ENCODE measurements at places on chromosomes 1 and 21. TPM values are rescaled to one million over a fixed set of nuclear protein-coding genes. Genes with fewer than 3 reads are reported as not detected.

CLCA1 gene
- total RNA-seq = not detected

DNA sequence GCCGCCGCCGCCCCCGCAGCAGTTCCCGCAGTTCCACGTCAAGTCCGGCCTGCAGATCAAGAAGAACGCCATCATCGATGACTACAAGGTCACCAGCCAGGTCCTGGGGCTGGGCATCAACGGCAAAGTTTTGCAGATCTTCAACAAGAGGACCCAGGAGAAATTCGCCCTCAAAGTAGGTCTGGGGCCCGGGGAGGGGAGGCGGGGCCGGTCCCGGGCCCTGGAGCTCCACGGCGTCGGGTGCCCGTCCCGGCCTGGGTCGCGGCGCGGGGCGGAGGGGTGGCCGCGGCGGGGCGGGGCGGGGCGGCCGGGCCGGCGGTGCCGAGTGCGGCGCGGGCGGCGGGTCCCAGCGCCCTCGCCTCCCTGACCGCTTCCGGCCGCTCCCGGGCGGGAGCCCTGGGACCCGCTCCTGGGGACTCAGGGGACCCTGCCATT lies 646 bp downstream of the MAPKAPK2 start:
- peak; percentile 22 for DNase-seq

GRCh38 chr1:50175719-50176639 lies 67.3 kb downstream of the ELAVL4 start:
- DNase-seq = no peak

DNA sequence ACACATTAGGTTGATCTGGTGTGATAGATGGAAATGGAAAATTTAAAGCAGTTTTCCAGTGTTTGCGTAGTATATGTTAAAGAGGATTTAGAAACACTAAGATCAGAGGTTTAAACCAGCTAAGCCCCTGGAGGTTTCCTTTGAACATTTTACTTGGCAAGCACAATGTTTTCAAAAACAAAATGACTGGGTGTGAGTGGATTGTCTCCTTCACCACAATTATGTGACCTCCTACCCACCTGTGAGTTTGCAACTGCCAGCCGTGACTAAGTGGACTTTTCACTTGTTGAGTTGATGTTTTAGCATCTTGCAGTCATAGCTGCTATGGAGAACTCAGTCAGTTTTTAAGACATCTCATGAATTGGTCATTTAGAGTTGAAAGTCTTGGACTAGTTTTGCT lies 4.7 kb downstream of the CCDC190 start:
- DNase-seq = no peak

DNA sequence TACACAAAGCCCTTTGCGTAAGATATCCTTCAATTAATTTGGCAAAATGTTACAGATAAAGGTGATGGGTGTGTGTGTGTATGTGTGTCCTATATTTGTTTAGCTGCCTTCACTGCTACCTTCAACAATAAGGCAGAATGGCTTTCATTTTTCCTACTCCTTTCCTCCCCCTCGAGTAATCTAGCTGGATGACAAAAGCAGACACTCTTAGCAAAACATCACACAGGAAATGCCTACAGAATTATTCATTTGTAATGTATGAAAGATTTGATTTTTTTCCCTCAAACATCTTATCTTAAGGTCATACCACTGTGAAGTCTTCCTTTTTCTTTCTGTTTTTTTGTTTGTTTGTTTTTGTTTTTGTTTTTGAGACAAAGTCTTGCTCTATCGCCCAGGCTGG lies 10.6 kb downstream of the PTPN22 start:
- no peak for DNase-seq

NMNAT2 gene
- total RNA-seq = 3.2 TPM

- no peak for DNase-seq
Observed at GRCh38 chr1:211699059-211699458, 23.6 kb upstream of the NEK2 start.

Measured in neural crest cell (in vitro differentiated cells).